ENCODE measurements at places on chromosomes 16 and 17.

- no peak for DNase-seq
These were observed 388.0 kb downstream of the WWOX start for GRCh38 chr16:78487471-78487870.

GRCh38 chr17:41065829-41066624 is at the start of gene KRTAP2-4:
Gene KRTAP2-4, minus strand, starts transcription at chr17:41065879. Its CDS starts 34 bp downstream, at chr17:41065845.
- DNase-seq, result no peak

DNA sequence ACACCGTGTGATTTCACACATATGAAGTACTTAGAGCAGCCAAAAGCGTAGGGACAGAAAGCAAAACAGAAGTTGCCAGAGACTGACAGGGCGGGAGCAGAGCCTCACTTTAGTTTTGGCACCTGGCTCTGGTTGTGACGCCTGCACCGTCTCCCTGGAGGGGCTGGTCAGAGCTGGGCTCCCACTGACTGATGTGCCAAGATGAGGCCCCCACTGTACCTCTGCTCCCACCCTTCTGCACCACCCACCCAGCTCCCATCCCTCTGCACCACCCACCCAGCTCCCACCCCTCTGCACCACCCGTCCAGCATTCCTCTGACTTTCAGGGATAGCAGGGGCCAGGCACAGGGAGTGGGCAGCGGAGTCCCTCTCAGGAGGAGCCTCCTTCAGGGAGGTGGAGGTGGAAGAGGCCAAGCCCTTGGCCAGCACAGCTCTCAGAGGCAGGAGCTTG is 3.2 kb upstream of the PRSS21 start:
- no peak for DNase-seq

DNA sequence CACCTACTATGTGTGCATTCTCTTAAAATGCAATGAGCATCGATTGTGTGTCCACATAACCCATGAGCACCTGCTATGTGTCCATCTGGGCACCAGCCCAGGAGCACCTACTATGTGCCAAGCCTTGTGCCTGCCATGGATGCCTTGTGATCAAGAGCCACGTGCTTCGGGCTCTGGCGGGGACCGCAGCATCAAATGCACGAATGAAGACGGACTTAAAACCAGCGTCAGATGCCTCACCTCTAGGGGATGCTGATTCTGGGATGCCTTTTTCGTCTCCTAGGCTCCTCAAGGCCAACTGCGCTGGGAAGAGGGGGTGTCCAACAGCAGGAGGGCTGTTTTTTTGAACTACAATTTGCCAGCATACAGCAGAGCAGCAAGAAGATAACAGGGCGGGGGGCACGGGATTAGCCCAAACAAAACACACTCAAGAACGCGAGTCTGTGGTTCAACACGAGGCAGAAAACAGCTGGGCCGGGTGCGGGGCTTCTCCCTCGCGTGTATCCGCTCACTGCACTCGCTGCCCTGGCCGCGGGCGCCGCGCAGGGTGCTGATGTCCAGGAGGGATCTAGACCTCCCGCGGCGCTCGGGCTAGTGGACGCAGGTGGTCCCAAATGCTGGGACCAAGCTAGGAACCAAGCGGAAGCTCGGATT is 1.2 kb upstream of the GLIS2 start:
- DNase-seq, result no peak

- DNase-seq, result no peak
These were observed 16.2 kb downstream of the CIAPIN1 start for GRCh38 chr16:57430955-57431354.

DNA sequence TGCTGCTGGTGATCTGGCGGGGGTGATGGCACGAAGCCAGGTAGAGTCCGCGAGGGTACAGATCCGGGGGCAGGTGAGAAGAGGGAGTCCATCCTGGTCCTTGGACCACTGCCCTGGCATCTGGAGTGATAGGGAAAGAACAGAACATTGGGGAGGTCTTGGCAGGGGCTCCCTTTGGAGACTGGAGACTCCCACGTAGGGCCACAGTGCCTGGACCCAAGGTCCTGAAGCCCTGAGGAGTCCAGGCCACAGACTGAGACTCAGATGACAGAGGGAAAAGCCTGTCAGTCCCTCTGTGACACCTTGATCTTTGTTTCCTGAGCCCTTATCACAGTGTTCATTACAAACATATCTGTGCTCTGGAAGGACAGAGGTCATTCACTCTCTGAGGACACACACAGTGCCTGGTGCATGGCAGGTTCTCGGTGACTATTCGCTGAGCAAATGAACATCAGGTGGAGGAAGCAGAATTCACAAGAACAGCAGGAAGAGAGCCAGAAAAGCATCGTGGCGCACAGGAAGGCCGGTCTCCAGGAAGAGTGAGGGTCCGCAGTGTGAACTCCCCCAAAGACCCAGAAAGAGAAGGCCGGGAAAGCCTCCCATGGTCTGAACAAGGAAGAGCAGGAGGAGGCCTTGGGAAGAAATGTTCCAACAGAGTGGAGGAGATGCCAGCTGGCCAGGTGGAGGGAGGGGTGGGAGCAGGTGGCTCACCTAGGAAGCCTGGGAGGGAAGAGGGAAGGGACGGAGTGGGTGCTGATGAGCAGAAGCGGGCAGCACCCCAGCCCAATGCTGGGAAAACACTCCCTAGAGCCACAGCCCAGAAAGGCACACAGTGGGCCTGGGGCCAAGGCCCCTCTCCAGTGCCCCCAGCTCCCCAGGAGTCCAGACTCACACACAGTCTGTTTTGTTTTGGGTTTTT is 20.5 kb downstream of the PEMT start:
- no peak for DNase-seq

DNA sequence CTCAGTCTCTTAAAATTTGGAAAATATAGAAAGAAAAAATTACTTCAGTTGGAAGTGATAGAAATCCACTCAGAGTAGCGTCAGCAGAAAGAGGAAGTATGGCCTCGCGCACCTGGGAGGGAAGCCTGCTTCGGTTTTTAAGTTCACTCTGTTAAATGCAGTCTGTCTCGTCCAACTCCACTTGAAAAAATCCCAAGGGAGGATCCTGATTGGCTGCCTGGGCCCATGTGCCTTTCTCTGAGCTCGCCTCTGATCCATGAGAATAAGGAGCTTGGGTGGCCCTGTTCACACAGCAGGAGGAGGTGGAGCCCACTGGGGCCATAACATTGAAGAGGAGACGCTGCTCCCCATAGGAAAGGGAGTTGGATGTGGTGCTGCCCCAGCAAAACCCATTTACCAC is 40.7 kb downstream of the DNAJA2 start:
- DNase-seq, result no peak

GRCh38 chr16:81876273-81876900 is 97.3 kb downstream of the PLCG2 start:
- no peak for DNase-seq

DNA sequence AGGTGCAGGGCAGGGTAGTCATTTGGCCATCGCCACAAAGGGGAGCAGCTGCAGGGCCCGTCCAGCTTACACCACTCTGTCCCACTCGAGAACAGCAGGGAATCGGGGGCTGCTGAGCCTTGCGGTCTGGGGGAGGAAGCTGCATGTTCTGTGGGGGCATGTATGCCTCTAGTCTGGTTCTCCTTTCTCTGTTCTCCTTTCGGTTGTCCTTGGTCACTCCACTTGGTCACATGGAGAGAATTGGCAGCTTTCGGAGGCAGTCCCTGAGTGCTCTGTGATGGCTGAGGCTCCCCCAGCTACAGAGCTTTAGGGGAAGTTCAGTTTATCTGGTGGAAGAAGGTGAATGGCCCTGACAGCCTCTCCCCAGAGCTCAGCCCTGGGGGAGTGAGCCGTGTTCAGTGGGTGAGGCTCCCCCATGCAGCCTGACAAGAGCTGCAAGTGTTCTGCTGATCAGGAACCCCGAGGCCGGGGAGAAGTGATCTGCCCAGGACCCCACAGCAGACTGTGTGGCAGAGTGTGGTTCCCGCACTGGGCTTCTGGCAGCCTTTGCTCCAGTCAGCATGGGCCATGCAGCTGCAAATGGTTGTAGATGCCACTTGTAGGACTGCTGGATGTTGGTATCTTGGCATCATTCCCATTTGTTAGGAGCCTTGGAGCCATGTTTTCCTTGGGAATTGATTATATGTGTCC is 22.3 kb upstream of the SMPD3 start:
- DNase-seq, result no peak

DNA sequence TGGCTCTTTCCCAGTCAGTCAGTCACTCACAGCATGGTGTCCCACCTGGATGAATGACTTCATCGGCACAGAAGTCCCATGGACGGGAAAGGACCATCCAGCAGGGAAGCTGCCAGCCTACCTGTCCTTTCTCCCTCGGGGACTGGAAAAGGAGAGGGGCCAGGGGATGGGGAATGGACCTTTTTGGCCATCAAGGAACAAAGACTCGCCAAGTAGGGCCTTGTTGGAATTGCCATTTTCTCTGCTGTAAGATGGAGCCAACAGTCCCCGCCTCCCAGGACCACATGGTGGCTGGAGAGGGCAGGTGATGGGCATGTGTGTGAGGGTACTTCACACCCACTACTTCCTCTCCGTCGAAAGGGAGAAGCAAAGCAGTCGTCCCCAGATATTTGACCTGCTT is 67.8 kb upstream of the LHX1 start:
- no peak for DNase-seq

GRCh38 chr17:62713086-62713881 is 85.8 kb downstream of the MRC2 start:
- no peak for DNase-seq

- DNase-seq, result no peak
These were observed 7.3 kb upstream of the CPHXL start for GRCh38 chr16:75733305-75734211.

- no peak for DNase-seq
These were observed 6.0 kb upstream of the BLMH start for GRCh38 chr17:30297715-30298114.

DNA sequence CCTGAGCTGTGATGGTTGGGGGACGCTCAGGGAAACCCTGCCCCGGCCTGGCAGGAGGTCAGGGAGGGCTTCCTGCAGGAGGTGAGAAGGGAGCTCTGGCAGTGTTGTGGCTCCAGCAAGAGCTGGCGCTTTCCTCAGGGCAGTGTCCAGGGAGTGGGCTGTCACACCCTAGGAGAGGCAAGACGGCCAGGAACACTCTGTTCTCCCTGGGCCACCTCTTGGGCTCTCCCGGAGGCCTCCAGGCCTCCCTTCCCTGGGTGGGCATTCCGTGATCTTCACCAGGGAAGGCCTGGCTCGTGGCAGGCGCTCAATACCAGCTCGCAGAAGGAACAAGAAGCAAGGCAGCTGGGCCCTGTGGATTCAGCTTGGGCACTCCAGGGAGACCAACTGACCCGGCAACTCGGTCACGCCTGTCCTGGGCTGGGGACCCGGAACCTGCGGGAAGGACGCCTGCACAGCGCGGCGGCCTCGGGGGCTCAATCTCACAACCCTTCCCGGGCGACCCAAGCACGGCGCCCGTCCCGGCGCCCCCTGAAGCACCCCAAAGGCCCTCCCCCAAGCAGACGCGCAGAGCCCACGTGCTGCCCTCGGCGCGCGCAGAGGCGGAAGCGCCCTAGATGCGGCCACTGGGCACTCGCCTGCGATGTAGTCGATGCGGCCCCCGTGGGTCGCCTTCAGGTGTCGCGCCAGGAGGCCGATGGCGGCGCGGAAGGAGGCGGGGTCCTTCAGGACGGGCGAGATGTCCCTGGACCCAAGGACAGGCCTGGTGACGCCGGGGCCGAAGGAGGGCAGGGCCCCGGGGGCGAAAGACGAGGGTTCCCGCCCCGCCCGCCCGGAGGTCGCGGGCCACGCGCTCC is 588 bp downstream of the APRT start:
- peak; percentile 31 for DNase-seq

DNA sequence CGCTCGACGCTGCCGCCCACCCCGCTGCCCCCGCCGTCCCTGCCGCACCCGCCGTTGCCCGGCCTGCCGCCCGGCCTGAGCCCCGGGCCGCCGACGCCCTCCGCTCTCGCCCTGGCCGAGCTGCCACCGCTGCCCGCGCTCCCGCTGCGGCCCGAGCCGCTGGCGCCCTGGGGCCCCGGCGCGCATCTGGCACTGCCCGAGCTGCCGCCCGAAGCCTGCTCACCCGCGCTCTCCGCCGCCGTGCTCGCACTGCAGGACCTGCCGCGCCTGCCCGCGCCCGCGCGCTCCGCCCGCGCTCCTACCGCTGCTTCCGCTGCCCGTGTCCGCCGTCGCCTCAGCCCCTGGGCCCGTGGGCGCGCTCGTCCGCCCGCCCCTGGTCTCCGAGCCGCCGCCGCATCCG is 8.4 kb upstream of the CLDN9 start:
- DNase-seq, result no peak

DNA sequence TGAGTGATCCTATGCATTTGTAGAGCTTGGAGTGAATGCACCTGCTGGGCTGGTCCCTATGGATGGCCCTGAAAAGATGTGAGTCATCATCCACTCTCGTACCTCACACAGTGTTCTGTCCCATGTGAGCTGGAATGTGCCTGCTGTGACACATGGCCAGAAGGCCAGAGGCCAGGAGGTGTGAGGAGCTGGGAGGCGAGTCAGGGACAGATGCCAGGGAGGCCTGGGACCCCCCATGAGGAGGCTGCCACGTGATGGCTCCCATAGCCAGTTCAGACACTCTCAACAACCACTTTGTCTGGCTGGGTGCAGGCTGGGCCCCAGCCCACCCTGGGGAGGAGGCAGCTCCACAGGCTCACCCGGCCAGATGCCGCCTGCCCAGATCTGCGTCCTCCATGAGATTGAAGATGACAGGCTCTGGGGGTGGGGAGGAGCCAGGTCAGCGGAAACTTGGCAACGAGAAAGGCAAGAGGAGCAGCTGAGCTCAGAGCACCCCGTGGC is 168.8 kb downstream of the C16orf78 start:
- DNase-seq, result no peak

DNA sequence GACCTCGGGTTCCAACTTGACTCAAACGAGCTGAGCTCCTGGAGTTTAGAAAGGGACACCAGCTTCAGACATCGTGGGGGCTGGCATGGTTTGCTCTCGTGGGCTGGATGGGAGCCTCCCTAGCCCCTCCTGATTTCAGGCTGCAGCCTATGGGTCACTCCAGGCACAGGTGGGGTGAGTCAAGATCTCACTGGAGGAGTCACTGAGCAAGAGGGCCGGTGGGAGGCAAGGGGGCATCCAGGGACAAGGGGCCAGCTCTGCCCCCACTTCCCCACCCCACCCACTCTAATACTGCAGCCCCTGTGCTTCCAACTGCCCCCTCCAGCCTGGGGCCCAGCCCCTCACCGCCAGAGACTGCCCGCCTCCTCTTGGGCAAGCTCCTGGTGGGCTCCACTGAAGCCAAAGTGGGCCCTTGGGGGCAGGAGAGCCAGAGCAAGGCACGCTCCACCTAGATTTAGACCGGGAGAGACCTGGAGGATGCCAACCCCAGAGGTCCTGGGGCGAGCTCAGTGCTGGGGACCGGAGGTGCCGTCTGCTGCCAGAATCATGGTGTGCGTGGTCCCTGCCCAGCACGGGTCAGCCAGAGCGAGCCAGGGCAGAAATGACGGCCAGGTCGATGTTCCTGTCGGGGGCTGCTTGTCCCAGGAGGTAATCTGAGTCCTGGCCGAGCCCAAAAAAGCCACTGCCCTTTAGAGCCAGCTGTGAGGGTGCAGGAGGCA is 6.4 kb downstream of the SLC16A3 start:
- no peak for DNase-seq

DNA sequence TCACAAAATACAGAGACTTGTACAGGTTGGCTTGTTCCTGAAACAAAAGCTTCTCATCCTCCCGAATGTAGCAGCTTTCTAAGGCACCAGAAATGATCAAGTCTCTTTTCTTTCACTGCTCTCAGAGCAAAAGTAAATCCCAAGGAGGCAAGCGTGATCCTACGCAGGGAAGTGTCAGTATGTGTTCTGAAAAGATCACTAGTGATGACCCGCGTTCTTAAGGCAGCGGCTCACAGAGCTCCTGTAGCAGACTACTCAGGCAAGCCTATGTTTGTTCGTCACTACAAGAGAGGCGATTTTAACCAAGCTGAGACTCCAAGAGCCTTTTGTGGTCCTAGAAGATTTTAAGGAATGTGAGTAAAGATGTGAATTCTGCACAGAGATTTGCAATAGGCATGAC is 34.5 kb downstream of the WIPI1 start:
- no peak for DNase-seq

GRCh38 chr16:71626858-71627213 is 852 bp downstream of the MARVELD3 start:
- DNase-seq, result no peak
